NCI-H748 treated with DMSO at 0.1 percent for 48 hours (cell line): ENCODE measurements at places on chromosomes 2 and 18.

DNA sequence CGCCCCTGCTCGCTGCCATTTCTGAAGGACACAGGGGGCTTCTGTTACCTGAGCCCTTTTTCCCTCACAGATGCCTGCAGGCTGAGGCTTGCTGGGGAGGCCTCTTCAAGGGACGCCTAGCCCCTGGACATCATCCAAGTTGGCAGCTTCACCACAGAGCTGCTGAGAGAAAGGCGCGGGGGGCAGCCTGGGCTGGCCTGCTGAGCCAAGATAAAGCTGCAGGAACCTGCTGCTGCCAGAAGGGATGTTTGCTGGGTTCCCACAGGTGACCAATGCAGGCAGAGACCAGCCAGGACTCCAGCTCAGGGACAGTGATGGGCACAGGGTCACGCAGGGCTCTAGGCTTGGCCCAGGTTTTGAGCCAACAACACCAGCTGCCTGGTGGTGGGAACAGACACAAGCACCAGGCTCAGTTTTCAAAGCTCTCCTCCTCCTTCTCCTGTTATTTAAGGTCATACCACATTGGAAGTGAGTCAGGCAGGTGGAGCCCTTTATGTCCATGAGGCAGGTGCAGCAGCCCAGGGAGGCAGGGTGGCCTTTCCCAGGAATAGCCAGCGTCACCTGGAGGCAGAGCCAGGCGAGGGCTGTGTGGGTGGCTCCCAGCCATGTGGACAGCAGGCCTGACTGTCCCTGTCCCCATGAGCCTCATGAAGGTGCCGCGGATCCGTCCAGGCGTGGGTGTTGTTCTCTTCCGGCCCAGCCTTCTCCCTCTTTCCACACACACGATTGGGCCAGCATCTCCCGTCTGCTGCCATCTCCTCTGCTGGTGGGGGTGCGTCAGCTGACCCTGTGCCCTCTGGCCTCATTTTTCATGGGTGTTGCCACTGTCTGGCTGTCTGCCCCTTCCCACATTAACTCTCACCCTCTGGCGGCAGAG is 515.5 kb upstream of the MYT1L start:
- peak; percentile 74 for DNase-seq

GRCh38 chr2:1656326-1656960 is 87.9 kb downstream of the PXDN start:
- DNase-seq = no peak

DNA sequence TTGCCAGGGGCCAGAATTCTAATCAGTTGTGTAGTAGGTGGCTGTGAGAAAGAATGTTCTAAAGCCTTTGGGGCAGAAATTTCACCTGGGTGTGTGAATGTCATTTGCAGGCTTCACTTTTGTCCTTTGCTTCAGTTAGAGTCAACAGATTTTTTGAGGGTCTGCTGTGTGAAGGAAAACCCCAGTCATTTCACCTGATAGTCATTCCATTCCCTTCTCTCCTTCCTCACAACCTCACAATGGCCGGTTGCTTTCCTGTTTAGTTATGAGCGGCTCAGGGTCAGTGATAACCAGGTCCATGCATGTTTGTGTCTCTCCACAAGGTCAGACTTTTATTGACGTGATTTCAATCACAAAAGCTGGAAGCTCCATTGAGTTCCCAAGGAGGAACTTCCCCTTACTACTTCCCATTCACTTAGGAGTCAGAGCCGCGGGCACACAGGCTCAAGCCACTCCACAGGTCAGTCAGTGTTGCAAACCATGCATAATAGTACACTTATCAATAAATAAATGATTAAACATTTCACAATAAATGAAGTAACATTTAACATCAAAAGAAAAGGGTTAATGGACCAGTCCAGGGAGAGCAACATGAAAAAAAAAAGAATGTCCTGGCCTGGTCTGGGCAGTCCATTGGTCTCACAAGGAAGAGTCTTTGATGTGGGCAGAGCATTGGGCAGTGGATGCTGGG is 74.3 kb downstream of the NPAS2 start:
- no peak for DNase-seq

DNA sequence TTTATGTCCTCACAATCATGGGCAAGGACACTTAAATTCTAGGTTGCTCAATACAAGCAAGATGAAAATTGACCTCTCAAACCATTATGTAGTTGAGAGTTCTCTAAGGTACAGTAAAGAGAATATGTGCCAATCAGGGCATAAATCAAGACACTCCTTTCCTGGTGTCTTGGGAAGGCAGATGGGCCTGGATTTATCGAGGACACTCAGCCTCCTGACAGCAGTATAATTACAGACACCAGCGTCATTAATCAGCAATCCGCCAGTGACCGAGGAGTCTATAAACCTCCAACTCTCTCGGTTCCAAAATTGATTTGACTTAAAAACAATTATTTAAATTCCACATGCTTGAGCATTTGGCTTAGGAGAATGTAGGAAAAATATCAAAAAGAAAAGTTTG is 75.7 kb upstream of the DAPL1 start:
- no peak for DNase-seq

DNA sequence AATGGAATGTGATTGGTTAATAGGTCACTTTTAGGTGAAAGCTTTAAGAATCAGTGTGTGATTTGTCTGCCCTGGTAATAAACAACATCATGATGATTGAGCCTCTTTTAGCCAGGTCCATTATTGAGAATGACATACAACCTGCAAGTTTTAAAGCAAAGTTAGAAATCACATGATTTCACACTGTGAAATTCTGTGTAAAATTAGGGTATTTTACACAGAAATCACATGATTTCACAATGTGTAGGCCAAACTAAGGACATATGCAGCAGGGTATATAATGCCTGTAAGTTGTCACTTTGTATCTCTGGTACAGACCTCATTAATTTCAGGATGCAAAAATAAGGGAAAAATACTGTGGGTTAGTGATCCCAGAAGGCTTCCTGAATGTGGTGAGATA is 16.7 kb downstream of the PSMD14 start:
- DNase-seq = no peak

GRCh38 chr2:100409975-100410647 is 7.4 kb downstream of the CHST10 start:
- no peak for DNase-seq

GRCh38 chr18:4077204-4077603 is 377.9 kb downstream of the DLGAP1 start:
- no peak for DNase-seq

- DNase-seq = no peak
Measured at GRCh38 chr2:138496096-138496651, 5.4 kb upstream of the SPOPL start.

GRCh38 chr2:218745559-218746469 is 35.2 kb downstream of the TTLL4 start:
- no peak for DNase-seq

GRCh38 chr2:236627193-236627592 is 57.6 kb downstream of the ACKR3 start:
- no peak for DNase-seq

DNA sequence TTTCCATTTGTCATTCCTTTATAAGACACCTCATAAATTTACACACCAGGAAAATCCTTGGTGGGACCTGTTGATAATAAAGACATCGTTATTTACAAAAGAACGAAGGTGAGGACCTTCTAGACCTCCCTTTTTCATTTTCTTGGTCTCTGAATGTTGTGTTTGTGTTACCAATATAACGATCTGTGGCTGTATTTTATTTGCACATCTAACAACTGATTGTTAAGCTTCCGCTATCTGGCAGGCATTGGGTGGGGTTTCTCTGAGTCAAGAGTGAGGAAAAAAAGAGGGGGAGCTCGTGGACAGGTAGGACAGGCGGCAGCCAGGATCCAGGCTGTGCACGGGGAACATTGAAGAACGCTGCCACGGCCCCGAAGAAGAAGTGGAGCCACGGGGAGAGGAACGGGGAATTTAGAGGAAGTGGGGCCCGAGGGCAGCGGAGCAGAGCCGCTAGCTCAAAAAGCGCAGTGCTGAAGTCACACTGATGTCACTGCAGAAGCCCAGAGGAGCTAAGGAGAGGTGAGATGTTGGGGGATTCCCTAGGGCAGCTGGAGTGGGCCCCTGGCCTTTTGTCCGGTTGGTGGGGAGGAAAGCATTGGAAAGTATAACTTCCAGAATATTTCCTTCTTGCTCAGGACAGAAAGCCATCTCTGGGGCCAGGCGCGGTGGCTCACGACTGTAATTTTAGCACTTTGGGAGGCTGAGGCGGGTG is 20.9 kb upstream of the DNMT3A start:
- DNase-seq = peak; percentile 61

GRCh38 chr2:29323961-29324360 is 208.7 kb downstream of the CLIP4 start:
- no peak for DNase-seq

DNA sequence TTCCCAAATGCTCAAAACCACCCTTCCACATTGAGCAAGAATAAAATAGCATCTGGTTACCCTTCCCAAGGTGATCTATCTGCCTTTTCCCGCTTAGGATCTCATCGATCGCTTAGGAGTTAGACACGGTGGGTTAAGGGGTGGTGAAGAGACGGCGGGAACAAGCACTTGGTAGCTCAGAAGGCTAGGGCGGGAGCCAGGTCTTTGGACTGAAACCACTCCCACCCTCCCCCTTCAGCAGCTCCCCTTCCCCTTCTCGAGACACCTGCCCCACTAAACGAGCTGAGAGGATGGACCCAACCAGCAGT is 513 bp downstream of the THOC1 start:
- DNase-seq = peak; percentile 10

DNA sequence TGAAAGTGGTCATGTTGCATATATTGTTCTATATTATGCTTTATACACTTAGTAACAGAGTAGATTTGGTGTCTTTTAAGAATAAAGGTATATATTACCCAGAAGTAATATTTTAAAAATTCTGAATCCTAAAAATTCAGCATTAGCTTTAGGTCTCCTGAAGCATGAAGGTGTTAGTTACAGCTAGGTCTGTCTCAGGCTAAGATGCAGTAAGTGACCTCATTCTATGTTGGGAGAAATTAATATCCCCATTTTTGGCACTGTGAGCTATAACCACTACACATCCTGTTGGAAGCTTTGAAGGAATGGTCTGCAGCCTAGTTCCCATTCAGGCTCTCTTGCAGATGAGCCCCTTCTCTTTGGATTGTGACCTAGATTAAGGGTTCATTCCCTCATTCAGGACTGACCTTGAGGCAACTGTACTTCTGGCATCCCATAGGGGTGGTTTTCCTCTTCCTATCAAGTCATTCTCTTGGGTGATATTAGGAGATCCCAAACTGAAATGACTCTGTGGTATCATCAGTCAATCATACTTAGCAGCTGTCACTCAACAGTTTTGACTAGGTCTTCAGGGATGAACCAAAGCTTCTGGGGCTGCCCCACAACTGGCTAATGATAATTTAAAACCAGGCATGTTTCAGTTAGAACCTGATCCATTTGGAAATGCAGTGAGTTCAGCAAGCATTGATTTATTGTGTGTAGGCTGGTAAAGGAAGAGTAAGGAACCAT is 117.7 kb downstream of the GPD2 start:
- no peak for DNase-seq

DNA sequence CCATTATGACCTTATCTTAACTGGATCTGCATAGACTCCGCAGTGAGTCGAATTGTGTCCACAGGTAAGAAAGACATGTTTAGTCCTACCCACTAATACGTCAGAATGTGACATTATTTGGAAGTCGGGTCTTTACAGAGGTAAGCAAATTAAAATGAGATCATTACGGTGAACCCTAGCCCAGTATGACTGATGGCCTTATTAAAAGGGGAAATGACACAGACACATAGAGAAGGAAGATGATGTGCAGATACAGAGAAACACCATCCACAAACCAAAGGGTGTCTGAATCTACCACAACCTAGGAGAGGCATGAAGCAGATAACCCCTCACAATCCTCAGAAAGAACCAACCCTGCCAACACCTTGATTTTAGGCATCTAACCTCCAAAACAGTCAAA is 135.6 kb downstream of the GALNT1 start:
- no peak for DNase-seq

- DNase-seq = no peak
Measured at GRCh38 chr2:176140513-176141317, 10.6 kb upstream of the HOXD4 start.

- DNase-seq = peak; percentile 10
Measured at GRCh38 chr18:59202258-59202820, 17.6 kb upstream of the GRP start.

GRCh38 chr2:103002954-103003353 is 241.1 kb downstream of the TMEM182 start:
- no peak for DNase-seq

- no peak for DNase-seq
Measured at GRCh38 chr18:79387615-79388014, 8.1 kb upstream of the NFATC1 start.

GRCh38 chr2:98448441-98449145 is 3.9 kb downstream of the INPP4A start:
- no peak for DNase-seq

- DNase-seq = no peak
Measured at GRCh38 chr2:128198656-128199055, 107.7 kb downstream of the UGGT1 start.

DNA sequence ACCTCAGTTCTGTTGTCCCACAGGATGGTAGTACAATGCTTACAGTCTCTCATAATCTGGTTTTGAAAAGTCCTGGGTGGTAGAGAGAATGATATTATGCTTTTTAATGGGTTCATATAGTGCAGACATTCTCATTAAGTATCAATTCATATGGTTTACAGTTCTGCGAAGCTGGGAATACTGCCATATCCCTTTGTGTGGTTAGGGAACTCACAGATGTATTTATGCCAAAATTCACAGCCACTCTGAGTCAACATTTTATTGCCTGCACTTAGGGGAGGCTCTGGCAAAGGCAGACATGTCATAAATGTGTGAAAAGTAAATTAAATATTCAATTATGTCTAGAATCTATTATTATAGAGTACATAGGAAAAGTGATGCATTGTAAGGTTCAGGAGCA is 808.2 kb downstream of the SUCLG1 start:
- DNase-seq = no peak

GRCh38 chr18:40019797-40020392 is 1935.1 kb upstream of the PIK3C3 start:
- no peak for DNase-seq

DNA sequence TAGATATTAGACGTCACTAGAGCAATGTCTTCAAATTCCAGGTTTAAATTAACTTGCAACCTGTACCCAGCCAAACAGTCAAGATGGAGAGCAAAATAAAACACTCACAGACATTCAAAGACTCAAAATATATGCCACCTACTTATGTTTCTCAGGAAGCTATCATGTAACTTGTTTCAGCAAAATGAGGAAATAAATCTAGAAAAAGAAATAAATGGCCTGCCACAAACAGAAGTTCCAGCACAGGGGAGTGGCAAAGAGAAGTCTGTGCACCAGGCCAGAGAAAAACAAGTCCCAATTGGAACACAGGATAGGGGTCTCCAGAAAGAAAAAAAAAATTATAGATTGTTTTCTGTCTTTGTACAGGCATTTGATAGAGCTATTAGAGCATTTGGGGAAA is 96.7 kb downstream of the LRP2 start:
- DNase-seq = no peak
